Caco-2 (cell line): ENCODE measurements at places on chromosomes 1 and 21. TPM values are rescaled to one million over a fixed set of nuclear protein-coding genes. Genes with fewer than 3 reads are reported as not detected.

FCRL6 gene
- total RNA-seq: not detected in 2 replicates

CD1D gene
- not detected in 2 replicates for total RNA-seq

CALML6 gene
- 1.2 and 1.4 TPM in 2 replicates for total RNA-seq

PWP2 gene
- total RNA-seq: 30.6 and 31.8 TPM in 2 replicates

TMIGD3 gene
- total RNA-seq: 0.35 and 0.88 TPM in 2 replicates

C1orf94 gene
- total RNA-seq: not detected in 2 replicates

CATSPERE gene
- total RNA-seq: 0.14 and 0.79 TPM in 2 replicates

FAM110D gene
- total RNA-seq: 0.12 and 0.16 TPM in 2 replicates

OR2L2 gene
- 0.16 TPM in 2 replicates for total RNA-seq

DNA sequence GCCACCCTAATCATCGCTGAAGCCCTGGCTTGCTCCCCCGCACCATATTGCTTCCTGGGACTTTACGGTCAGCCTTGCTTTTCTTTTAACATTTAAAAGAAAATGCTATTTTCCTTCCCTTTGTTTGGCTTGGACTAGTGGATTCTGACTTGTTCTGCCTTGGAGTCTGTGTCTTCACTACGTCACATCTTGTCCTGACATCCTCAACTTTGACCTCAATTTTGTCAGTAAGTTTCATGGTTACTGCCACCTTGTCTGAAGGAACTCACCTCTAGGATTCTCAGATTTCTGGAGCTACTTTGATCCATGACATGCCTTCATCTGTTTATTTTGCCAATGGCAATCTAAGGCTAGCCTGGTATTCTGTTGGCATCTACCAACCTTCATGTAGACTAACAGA is 4.3 kb downstream of the RNASEL start:
- no peak for DNase-seq

- DNase-seq: no peak
Measured at GRCh38 chr1:200805719-200806118, 67.0 kb downstream of the CAMSAP2 start.

DNA sequence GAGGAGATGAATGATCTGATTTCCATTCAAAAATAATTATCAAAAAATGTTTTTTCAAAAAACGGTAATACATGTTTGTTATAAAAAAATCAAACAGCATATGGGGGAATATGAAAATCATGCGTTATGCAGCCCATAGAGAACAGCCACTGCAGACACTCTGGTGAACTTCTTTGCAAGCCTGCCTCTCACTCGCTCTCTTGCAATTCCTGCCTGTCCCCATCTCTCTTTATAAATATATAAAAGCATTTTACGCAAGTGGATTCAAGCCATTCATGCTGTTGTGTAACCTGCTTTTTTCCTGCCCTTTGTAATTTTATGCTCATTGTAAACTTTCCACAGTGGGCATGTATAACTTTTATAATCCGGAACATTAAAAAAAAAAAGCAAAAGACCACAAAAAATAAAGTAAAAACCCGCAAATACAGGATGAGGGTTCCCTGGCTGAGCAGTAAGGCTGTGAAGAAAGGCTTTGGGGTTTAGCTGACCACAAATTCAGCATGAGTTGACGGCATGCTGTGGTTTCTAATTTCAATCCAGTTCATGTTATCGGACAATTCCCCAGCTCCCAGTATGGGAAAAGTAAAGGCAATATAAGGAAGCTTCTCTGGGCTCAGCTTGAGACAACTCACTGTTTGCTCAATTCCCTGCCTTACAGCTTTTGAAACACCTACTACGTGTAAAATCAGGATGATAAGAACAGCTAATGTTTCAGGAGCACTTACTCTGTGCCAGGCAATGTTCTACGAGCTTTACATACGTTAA is 52.8 kb upstream of the ZBTB40 start:
- DNase-seq: no peak

DNA sequence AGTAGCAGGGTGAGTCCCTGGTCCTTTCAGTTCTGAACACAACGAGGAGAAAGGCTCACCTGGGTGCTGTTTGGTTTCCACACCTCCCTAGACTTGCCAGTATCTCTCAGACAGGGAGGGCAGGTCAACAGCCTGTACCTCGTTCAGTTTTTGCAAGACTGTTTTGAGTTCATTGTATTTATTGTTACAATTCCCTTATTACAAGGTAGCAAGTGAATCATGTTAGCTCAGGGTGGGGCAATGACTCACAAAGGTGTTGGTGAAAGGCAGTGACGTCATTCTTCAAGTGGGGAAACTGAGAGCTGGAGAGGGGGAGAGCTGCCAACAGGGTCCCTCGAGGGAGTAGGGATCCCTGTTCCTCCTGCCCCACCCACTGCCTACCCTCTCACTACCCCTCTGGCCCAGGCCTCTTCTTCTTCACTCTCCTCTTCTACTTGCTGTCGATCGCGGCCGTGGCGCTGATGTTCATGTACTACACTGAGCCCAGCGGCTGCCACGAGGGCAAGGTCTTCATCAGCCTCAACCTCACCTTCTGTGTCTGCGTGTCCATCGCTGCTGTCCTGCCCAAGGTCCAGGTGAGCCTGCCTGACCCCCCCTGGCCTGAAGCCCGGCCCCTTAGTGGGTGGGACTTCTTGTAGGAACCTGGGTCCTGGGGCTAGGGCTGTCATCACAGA is 13.4 kb downstream of the SERINC2 start:
- no peak for DNase-seq

DNA sequence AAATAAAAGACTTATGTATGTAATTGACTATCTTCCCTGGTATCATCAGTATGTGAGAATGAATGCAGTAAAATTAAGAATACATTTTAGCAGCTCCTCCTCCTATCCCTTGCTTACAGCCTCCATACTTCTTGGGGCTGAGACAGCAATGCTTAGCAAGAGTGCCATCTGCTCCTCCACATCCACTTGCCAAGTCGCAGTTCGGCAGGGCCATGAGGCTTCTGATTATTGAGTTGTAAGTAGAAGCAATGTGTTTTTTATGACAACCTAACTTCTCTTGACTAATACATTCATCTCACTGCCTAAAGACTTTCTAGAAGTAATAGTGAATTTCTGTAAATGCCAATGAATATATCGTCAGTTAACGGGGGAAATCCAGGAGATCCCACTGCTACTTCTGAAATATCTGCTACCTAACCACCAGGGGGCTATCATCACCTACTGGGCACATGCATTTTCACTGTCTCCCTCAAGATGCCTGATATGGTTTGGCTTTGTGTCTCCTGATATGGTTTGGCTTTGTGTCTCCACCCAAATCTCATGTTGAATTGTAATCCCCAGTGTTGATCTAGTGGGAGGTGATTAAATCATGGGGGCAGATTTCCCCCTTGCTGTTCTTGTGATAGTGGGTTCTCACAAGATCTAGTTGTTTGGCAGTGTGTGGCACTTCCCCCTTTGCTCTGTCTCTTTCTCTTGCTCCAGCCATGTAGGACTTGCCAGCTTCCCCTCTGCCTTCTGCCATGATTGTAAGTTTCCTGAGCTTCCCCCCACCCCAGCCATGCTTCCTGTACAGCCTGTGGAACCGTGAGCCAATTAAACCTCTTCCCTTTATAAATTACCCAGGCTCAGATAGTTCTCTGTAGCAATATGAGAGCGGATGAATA is 59.6 kb downstream of the EXTL2 start:
- no peak for DNase-seq

DNA sequence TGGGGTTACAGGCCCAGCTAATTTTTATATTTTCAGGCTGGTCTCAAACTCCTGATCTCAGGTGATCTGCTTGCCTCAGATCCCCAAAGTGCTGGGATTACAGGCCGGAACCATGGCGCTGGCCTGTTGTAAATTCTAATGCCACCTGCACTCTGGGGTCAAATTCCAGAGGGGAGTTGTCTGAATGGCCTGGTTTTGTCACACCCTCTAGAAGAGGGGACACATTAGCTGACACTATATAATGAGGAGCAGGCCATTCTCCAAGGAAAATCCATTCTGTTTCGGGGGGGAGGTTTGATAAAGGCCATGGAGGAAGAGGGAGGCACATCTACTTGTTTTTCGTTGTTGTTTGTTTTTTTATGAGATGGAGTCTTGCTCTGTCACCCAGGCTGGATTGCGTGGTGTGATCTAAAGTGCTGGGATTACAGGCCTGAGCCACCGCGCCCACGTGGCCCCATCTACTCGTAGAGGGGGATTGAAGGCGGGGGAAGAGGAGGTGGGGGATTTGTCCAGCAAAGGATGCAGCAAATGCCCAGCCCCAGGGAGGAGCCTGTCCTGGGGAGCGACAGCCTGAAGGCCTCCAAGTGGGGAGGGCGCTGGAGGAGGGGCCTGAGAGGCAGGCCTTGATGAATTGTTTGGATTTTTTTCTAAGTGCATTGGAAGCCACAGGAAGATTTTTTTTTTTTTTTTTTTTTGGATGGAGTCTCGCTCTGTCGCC is 78.4 kb upstream of the SLC45A1 start:
- peak; percentile 72 for DNase-seq

DNA sequence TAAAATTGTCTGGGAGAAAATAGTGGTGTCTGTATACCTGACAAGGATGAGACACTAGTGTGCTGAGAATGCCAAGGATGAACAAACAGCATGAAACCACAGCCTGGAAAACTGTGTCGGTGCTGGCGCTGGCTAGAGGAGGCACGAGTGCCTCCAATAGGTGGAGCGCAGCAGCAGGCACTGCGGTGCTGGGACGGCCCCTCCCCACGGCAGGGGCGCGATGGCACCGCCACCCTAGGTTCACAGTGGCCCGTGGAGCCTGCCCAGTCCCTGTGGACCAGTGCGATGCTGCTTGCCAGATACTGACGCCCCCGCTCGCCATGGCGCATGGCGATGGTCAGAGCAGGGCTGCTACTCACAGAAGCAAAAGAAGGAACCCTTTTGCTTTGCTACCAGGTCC is 6.8 kb downstream of the CFAP410 start:
- no peak for DNase-seq

- no peak for DNase-seq
Measured at GRCh38 chr1:82858031-82858430, 1057.3 kb downstream of the ADGRL2 start.

- DNase-seq: no peak
Measured at GRCh38 chr1:76585980-76586674, 281.2 kb upstream of the ST6GALNAC5 start.

- DNase-seq: no peak
Measured at GRCh38 chr1:117512728-117513321, 93.0 kb upstream of the TENT5C start.

DNA sequence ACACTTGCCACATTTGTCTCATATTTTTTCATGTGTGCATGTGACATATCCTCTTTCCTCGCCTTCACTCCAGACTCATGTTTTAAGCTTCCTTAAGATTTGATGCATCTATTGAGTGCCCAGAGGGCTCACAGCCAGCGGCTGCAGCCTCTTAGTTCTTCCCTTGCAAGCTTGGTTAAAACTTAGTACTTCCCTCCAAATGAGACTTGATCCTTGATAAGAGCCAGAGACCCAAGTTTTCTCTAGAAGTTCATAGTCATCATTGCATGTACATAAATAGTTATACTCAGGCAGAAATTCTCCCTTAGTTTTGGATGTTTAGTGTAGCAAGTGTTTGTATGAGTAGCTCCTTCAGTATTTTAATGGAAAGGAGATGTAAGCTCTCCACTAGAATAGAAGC is 337.6 kb upstream of the B3GALT2 start:
- DNase-seq: no peak

DNA sequence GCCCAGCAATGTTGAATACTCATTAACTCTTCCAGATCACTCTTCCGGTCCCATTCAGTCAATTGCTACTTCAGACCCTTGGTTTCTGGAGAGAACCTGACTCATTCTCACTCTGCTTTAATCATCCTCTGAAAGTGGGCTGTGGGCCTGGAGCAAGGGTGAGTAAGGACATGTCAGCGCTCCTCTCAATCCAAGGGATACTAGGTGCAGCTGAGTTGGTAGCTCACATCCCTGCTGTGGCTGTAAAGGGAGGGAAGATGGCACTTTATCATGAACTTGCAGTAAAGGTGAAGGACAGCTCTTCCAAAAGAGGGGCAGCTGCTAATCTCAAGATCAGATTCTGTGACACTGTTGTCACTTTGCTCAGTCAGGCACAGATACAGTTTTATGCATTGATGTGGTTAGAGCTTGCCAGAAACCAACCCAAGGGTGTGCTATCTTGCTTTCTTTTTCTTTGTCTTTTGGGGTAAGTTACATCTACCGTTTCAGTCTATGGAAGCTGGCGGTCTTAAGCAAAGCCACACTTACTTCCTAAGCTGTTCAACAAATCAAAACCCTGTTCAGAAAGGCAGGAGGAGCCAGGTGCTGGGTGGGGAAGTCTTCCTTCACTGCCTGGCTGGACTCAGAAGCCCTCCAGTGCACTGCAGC is 26.5 kb upstream of the NTPCR start:
- no peak for DNase-seq

DNA sequence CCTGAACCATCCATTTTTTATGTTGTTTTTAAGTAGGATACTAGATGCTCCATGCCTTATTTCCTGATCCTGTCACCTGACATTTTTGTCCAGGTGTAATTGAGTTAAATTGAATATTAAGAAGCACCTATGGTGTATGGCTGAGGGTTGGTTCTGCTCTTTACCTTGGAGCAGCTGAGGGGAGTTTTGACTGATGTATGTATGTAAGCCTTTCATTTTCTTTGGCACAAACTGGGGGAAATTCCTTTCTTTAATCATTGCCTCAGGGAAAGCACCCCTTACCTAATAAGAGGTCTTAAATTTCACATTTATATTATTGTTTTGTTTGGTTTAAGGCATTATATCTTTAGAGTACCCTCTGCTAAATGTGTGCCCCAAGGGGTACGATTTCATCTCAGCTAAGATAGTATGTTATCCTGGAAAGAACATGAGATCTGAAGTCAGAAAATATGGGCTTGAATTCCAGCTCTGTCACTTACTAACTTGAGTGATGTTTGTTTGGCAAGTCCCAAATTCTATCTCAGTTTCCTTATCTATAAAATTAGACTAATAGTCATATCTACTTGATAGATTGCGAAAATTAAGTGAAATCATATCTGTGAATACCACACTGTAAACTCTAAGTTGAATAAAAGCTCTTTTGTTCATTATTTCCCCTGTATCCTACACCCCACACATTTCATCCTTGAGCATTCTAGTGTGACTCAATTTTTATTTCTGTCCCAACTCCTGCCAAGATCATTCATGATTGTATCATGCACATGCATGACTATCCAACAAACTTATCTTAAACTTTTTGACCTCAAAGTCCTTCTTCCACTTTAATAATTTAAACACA is 57.7 kb upstream of the NUF2 start:
- no peak for DNase-seq

GRCh38 chr1:222461941-222462340 is 86.0 kb downstream of the HHIPL2 start:
- DNase-seq: no peak

DNA sequence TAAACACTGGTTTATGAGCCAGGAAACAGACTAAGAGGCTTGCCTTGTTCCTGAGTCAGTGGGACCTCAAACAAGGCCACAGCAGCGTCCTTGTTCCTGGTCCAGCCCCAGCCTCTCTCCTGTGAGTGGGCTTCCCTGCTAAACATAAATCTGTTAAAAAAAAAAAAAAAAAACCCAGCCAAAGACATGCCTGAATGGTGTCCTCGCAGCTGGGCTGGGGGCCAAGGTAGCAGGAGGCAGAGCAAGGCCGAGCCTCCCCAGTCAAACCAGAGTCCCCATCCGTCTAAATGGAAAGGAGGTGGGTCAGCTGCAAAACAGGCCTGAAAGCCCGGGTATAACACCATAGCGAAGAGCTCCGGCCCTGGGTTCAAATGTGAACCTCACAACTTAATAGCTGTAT is 18.1 kb upstream of the IFFO2 start:
- no peak for DNase-seq

GRCh38 chr21:40379881-40380810 is 466.8 kb downstream of the DSCAM start:
- DNase-seq: no peak
